Stimulated activated CD8-positive, alpha-beta memory T cell treated with anti-CD3 and anti-CD28 coated beads, Interleukin-7, amount 100 ng/mL, for 48 hours (primary cell): ENCODE measurements at places on chromosomes 1 and 21.

DNA sequence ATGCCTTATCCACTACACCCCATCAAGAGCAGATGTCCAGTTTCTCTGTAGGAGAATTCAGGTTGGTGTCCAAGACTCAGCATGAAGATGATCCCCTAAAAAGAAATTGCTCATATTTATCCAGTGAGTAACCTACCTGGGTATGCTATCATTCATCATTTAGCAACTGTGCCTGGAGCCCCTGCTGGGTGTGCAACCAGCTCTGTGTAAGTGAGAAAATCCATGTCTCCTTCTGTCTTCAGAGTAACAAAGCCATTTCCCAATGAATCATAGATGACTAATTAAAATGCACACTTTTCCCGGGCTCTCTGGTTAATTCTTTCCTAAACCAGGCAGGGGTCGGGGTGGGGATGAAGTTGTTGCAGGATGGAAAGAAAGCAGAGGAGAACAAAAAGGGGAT lies 35.8 kb downstream of the OLFML3 start:
- DNase-seq, result no peak

DNA sequence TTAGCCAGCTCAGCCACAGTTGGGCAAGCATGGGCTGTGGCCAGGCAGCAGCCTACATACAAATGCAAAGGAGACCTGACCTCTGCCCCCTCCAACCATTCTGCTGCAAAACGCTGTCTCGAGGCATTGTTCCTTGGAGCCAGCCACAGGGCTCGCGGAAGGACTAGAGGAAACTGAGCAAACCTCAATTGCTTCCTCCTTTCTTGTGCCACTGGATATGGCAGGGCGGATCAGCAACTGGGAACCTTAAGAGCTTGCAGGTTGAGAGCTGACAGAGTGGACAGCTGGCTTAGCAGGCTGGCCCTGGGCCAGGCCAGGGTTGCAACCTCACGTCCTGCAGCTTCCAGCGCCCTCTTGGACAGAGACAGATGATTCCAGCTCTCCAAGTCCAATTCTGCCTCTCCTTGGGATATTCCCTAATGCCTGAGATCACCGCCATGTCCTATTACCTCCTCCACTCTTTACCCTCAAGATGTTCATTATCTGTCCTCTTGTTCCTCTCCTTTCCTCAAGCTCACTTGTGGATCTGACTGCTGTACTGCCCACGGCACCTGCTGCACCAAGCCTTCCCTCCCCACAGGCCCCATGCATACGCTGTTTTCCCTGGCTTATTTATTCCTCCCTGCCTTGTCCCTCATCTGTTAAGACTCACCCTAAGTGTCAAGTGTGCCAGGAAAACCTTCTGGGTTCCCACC lies 67.5 kb downstream of the SDC3 start:
- DNase-seq, result no peak

DNA sequence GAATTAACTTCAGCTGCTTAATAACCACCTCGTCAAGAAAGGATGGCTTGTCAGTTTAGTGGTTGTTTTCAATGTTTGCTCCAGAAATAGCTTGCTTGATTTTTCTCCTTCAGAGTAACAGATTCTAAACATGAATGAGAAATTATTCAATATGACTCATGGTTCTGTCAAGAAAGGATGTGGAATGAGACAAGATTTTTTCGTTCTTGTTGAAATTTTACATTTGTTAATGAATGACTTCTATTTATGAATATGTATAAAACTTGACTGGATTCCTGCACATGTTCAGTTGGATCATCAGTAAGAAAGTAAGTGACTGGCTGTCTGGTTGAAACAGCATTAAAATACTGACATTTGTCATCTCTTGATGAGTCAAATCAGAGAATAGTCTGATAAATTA lies 38.3 kb downstream of the IFI44 start:
- no peak for DNase-seq

DNA sequence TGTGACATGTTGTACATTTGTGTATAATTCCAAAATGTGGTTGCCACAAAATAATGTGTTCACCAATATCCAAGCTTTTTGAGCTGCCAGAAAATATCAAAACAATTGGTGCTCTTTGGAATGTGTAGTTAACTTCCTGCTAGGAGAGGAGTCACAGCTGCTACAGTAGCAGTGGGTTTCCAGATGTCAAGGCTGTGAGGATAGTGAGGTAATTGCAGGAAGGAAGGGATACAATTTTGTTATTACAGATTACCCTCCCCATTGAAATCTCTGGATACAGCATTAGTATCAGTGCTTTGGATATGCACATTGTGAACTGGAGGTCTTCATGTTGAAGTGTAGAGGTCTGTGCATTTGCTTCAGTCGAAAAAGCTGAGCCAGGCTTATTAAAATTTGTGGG lies 253.2 kb downstream of the PTPRC start:
- DNase-seq, result no peak

DNA sequence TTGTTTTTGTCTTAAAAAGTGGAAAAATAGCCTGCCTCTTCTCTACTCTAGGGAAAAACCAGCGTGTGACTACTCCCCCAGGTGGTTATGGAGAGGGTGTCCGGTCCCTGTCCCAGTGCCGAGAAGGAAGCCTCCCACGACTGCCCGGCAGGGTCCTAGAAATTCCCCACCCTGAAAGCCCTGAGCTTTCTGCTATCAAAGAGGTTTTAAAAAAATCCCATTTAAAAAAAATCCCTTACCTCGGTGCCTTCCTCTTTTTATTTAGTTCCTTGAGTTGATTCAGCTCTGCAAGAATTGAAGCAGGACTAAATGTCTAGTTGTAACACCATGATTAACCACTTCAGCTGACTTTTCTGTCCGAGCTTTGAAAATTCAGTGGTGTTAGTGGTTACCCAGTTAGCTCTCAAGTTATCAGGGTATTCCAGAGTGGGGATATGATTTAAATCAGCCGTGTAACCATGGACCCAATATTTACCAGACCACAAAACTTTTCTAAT lies 35.0 kb upstream of the TDRD10 start:
- no peak for DNase-seq

- DNase-seq, result no peak
Measured at GRCh38 chr1:177185209-177185608, 14.5 kb downstream of the BRINP2 start.

DNA sequence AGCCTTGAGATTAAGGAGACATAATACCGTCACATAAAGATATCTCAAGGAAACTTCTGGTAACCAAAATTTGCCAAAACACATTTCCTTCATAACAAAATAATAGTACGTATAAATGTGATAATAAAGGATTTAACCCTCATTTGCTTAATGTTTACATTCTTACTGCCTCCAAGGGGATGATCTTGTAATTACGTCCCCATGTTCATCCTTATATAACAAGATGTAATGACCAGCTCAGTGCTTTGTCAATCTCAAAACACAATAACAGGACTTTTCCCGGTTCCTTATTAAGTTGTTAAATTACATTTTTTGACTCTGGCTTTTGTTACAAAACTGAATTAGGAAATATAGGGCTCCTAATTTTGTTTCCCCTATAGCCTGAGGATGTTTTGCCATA lies 41.3 kb upstream of the UHMK1 start:
- no peak for DNase-seq

- no peak for DNase-seq
Measured at GRCh38 chr1:247417831-247418230, 1.9 kb downstream of the NLRP3 start.

- no peak for DNase-seq
Measured at GRCh38 chr1:239811211-239811885, 280.3 kb upstream of the FMN2 start.
